ENCODE measurements at places on chromosomes 6 and 20.

GRCh38 chr6:45902984-45903383, 112.7 kb downstream of the CLIC5 start:
- DNase-seq, result no peak

DNA sequence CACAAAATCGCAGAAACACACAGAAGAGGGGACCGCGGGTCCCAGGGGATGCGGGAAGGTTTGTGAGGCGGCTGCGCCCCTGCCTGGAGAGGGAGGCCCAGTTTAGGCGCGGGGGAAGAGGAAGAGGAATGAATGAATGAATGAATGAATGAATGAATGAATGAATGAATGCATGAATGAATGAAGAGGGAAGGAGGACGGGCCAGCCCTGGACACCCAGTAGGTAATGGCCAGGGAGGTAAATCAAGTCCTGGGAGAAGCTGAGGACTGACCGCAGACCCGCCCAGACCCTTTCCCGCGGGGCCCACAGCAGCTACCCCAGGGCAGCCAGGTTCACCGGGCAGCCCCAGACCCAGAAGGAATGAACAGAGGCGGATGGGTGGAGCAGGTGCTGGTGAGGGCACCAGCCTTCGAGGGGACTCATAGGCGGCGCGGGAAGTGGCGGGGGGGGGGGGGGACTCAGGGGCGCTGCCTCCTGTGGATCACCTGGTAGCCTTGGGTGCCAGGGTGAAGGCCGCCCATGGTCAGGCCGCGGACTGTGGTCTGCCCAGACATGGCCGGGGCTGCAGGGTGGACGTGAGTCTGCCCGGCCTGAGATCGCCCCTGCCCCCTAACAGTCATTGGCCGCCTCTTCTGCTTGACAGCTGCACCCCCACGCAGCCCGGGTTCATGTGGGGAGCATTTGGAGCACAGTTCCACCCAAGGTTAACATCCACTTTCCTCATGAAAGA, 192.0 kb upstream of the PDE10A start:
- DNase-seq, result no peak

- no peak for DNase-seq
These were observed 88.9 kb downstream of the SOBP start for GRCh38 chr6:107578642-107579341.

DNA sequence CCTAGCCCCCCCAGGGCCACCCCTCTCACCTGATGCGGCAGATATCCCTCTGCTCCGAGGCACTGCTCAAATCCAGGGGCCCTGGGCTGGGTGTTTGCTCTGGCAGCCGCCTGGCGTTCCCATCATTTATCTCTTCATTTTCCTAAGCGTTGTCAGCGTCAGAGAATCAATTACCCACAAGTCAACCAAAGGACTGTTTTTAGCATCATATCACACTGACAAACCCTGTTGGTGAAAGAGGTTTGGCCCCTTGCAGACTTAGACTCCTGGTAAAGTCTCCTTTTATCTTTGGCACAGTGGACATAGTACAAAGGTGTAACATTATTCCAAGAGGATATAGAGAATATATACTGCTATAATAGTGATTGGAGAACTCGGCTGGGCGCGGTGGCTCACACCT, at the start of gene GHRH:
TSS of gene GHRH (minus strand) at position 101 of the 400 bp plus-strand sequence. CDS start 4,925 bp downstream, outside the sequence.
- DNase-seq, result no peak

- DNase-seq, result no peak
These were observed 93.6 kb downstream of the RPP40 start for GRCh38 chr6:4910037-4910760.

- DNase-seq, result no peak
These were observed 169.2 kb downstream of the SAMD5 start for GRCh38 chr6:147677647-147678046.

GRCh38 chr6:29759457-29759856, 36.2 kb downstream of the HLA-F start:
- DNase-seq, result no peak

GRCh38 chr6:68638230-68638900, 3.3 kb downstream of the ADGRB3 start:
- no peak for DNase-seq

GRCh38 chr20:51687108-51687507, 81.1 kb downstream of the ATP9A start:
- no peak for DNase-seq

DNA sequence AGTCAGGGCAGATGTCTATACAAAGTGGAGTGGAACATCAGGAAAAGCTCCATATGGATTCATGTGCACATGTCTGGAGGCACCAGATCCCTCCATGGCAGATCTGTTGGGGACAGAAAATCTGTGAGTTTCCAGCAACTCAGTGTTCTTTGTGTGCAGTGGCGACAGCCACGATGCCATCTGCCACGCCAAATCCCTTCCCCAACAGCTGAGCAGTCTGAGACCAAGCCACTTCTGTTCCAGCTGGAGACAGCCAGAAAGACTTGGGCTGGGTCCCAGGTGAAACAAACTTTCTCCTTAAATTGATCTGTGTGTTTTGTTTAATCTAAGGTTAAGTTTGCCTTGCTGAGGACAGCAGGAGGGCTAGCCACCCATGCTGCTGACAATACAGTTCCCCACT, 22.9 kb downstream of the FKBP1A start:
- no peak for DNase-seq

DNA sequence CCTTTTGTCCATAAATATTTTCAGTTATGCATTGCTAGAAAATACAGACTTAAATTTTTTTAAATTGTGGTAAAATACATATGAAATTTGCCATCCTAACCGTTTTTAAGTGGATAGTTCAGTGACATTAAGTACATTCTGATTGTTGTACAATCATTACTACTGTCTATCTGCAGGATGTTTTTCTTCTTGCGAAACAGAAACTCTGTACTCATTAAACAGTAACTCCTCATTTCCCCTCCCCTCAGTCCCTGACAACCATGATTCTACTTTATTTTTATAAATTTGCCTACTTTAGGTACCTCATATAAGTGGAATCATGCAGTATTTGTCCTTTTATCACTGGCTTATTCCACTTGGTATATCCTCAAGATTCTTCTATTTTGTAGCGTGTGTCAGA, 21.3 kb downstream of the TAF11 start:
- DNase-seq, result no peak

DNA sequence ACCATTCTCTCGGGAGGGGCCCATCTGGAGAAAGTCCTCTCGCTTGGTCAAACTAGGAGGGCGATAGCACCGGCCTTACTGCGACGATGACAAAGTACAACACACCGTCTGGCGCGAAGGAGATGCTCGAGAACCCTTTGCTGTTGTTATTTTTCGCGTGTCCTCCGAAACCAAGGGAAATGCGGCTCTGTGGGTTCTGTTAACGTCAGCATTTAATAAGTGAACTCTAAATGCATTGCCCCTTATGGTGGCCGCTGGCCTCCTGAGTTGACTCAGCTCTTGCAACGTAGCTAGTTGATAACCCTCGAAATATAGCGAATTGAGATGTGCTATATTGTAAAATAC, 577 bp upstream of the SCAND1 start:
- DNase-seq, result no peak

DNA sequence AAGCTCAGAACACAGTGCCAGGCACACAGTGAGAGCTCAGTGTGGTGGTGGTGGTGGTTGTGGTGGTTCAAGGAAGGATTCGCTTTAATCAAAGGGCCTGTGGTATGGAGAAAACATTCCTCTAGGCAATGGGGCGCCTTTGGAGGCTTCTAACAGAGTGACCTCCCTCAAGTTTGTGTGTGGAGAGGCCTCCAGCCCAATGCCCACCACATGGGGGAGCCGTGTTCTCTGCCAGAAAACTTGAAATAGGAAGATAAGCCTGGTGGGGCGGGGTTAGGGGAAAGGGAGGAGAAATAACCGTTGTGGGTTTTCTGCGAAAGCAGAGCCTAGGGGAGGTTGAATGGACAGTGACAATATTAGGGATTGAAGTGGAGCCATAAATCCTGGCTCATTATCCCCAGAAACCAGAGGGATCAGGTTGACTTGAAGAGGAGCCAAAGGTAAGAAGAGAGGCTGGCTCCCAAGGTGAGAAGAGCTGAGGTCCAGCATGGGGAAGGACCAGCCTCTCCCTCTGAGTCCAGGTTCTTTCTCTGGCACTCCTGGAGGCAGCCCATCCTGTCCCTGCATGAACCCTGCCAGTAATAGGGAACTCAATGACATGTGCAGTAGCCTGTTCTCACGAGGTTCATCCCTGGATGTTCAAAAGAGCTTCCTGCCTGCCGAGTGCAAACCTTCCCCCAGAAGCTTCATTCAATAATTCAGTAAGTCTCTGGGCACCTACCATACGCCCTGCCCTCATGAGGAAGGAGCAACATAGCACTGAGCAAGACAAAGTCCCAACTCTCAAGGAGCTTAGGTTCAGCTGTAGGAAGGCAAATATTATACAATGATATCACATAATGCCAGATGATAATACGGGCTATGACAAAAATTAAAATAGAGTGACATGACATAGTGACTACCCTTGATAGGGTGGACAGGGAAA, 51.4 kb downstream of the TGM2 start:
- DNase-seq, result no peak

DNA sequence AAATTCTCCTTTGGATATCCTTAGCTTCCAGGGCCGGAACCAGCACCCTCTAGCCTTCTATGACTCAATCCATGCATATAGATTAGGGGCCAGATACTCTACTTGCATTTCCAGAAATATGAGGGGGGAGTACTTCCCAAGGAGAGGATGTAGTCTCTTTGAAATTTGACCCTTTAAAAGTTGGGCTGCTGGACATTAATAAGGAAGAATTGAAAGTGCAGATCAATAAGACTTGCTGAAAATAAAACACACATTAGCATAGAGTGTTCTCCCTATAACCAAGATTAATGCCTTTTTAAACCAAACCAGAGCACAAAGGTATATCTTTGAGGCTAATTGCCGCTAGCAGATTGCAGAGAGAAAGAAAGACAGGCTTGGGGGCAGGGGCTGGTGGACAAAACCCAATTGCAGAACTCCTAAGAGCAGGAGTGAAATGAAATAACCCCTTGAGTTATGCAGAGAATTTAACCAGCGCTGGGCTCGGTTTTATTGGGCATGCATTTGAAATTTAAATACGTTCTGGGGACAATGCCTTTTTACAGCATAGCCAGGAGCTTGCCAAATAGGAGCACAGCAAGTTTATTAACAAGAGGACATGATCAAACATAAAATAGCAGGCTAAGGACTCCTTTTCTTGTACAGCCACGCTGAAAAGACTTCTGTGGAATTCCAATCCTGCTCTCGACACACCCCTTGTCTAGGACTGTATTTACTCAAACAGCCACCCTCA, 108.2 kb upstream of the SALL4 start:
- no peak for DNase-seq

Measured in activated T-cell treated with anti-CD3 and anti-CD28 coated beads, Interleukin-2, amount 50 U/mL, for 24 hours (primary cell).